Stimulated activated naive B cell treated with anti-CD40 and anti-IgM and Interleukin-4, amounts not matched to agents 10 μg/mL and 1 μg/mL and 100 μg/mL, for 72 hours (primary cell): ENCODE measurements at places on chromosomes 2 and 18.

GRCh38 chr18:68489013-68489792, 225.7 kb downstream of the TMX3 start:
- no peak for DNase-seq

DNA sequence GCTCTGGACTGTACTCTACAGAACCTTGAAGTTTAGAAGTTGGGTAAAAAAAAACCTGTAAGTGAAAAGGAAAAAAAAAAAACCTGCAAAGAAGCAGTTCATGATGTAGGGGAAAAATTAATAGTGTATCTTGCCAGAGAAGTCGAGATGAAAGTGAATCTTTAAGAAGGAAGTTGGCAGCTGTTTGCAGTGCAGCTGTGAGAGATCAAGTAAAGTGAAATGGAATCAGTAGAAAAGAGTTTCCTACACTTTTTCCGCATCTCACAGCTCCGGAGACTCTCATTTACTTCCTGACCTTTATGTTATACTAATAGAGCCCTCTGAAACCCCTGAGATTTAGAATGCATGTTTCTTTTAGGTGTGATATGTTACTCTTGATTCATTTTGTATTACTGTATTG, 19.2 kb downstream of the RNMT start:
- DNase-seq: no peak

GRCh38 chr2:197248001-197248401, 62.6 kb downstream of the ANKRD44 start:
- no peak for DNase-seq

- DNase-seq: no peak
These were observed 3.9 kb upstream of the PKDCC start for GRCh38 chr2:42043789-42044394.

DNA sequence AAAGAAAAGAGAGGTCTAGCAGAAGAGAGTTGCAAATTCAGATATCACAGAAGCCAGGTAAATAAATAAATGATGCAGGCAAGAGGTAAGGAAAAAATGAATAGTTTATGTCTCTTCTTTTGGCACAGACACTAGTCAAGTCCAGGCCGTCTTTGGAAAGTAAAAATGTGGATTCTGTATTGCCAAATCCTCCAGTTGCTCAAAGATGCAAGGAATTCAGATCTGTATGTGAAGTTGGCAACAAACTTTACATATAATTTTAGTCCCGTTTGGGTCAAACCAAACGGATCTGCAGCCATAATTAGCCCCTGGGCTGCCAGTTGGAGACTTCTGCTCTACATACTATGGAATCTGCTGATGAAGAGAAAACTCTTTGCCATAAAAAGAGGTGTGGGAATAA, 200.5 kb upstream of the RND3 start:
- no peak for DNase-seq

GRCh38 chr2:201559067-201559710, 84.1 kb downstream of the TMEM237 start:
- no peak for DNase-seq

- no peak for DNase-seq
These were observed 4.2 kb upstream of the CLIP4 start for GRCh38 chr2:29110916-29111535.

DNA sequence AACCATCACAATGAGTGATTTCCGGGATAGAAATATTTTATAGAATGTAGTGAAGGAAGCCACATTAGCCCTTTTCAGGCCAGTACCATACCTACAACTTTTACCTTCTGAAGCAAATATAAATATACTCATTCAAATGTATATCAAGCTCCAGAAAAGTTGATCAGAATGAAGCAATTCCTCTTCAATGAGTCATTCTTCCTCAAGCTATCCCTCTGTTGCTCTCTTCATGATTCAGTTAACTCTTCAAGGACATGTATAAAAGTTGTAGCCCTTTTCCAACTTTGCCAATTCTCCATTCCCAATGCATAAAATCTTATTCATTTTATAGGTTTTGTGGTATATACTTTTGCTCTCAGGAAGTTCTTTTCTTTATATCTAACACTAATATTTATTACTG, 242.1 kb upstream of the RGPD4 start:
- DNase-seq: no peak

DNA sequence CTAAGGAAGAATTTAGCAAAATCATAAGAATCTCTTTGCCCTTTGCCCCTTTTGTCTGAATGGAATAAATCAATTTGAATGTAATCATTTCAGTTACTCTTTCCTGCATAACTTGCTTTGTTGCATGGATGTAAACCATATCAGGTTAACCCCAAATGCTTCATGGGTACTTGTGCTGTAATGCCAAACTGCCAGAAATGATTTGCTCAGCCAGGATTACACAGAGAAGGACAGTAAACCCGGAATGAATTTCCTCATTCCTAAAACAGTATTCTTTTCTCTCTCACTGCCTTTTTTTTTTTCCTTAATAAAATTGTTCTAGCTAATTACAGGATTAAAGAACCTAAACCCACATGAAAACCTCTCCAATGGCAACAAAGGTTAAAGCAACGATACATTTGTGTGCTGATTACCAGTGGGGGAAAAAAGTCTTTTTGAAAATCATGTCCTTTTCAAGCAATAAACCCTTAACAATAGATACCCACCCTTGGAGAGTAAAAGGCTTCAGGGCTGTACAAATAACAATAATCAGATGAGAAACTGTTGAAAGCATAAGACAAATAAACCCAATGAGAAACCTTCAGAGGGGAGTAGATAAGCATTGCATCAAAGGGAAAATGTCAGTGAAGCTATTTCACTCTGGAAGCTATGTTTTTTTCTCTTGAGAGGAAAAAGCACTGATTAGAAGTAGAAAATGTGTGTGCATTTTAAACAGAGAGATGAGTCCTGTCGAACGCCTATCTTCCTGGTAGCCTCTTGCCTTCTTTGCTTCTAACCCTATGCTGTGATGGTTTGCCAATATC, 275.3 kb downstream of the CDH2 start:
- no peak for DNase-seq

- no peak for DNase-seq
These were observed 143.5 kb downstream of the AQP4 start for GRCh38 chr18:26721854-26722564.

- DNase-seq: no peak
These were observed 49.3 kb downstream of the TNS1 start for GRCh38 chr2:217953531-217953932.

DNA sequence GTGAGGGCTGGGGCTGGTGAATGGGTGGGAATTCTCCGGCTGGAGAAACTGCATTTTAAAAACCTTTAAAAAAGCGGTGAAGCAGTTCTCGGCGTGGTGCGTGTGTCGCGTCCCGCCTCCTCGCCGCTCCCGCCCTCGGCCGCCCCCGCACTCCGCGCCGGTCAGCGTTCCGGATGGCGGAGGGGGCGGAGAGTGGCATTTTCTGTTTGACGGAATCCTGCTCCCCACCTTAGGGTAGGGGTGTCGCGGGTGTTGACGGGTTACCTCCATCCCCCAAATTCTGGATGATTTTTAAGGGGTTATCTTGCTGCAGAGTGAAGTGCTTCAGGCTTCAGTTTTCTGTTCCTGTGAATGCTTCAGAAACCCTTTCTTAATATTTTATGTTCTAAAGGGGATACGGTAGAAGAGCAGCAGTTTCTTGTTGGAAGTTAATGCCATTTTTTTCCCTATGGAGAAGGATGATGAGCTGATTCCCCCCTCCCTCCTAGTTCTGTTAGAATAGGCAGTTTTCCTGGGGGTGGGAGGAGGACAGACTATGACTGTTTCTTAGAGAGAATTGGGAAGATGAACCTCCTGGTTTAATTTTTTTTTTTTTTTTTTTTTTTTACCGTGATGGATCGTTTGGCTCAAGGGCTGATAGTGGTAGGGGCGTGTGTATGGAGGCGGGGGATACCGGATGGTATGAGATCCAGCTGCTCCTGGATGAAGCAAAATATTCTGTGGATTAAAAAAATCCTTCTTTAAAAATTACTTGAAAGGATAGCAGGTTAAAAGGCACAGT, 756 bp downstream of the ABI2 start:
- peak; percentile 24 for DNase-seq

DNA sequence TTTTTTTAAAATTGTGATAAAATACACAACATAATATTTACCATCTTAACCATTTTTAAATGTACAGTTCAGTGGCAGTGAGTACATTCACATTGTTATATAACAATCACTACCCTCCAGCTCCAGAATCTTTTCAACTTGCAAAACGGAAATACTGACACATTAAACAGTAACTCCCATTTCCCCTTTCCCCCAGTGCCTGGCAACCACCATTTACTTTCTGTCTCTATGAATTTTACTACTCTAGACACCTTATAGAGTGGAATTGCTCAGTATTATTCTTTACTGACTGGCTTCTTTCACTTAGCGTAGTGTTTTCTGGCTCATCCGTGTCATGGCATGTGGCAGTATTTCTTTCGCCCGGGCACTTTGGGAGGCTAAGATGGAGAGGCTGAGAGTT, 32.6 kb downstream of the FASTKD2 start:
- DNase-seq: no peak

GRCh38 chr2:34188464-34189303, 589.6 kb upstream of the FAM98A start:
- no peak for DNase-seq

DNA sequence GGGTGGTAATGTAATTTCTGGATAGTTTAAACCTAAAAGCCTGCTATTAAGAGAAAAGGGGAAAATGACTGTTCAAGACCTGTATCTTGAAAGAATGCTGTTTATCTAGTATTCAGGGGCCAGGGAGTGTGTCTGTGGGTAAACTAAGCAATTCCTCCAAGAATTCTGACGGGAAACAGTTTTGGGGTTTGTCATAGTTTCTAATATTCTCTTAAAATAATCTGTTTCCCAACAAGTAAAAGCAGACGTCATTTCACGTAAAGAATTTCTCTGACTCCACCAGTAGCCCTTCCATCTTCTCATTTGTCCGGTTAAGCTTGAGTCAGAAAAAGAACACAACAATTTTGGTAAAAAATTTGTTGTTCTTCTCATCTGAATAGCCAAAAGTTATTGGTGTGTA, 232.1 kb upstream of the EPAS1 start:
- DNase-seq: no peak

- DNase-seq: no peak
These were observed 50.6 kb upstream of the RMDN2 start for GRCh38 chr2:37874470-37874869.

DNA sequence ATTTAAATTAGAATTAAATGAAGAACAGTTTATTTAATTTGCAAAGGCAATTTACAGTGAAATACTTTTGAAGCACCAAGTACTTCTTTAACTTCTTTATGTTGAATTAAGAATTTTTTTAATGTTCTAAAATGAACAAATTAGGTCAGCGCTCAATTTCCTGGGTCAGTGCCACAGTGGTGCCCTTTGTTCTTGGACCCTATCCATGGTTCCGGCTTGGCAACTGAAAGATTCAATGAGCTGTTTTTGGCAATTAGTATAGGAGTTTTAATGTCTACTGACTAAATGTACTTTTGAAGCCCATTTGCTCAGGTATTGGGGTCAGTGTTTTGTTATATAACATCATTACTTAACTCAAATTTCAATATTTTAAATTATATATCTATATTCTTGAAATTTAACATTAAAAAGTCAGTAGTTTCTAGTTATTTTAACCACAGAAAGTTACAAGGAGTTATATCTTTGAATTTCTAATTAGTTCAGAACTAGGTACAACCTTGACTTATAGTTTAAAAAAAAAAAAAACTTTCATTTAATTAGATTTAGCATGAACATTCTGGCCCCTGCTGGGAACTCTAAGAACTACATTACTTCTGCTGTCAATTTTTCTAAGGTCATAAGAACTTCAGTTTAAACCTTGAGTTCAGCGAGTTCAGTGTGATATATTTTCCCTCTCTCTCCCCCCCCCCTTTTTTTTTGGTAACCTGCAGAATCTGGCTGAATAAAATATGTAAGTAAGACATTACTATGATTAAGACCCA, 7.6 kb upstream of the MSTN start:
- no peak for DNase-seq

- DNase-seq: no peak
These were observed 376.5 kb upstream of the KLHL29 start for GRCh38 chr2:23008440-23008839.

DNA sequence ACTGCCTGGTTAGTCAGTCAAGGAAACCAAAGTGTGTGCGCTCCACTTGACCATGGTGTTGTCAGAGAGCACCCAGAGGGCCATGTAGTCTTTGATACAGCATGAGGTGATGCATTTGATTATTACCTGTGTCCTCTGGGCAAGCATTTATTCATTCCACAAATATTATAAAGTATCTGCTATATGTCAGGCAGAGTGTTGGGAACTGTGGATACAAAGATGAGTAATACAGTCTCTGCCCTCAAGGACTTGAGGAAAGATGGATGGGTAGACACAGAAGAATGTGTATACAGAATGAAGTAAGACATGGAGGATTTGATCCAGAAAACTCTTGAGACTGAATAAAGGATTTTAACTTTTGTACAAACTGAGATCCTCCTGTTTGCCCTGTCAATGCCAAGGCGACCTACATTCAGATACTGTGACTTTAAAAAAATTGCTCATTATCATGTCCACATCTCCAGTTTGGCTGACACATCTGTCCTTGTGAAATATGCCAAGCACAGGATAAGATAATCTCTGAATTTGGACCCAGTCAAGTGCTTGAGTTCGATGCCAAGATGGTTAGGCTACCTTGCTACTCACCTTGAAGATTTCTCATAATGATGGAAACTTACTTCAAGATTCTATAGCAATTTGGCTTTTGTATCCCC, 50.8 kb downstream of the ACYP2 start:
- DNase-seq: no peak

GRCh38 chr2:240586919-240587800, 626 bp downstream of the CAPN10 start:
- peak; percentile 27 for DNase-seq

GRCh38 chr18:78240101-78240500, 739.5 kb upstream of the SALL3 start:
- no peak for DNase-seq

GRCh38 chr2:121427187-121427689, 103.4 kb upstream of the RNU4ATAC start:
- DNase-seq: no peak

DNA sequence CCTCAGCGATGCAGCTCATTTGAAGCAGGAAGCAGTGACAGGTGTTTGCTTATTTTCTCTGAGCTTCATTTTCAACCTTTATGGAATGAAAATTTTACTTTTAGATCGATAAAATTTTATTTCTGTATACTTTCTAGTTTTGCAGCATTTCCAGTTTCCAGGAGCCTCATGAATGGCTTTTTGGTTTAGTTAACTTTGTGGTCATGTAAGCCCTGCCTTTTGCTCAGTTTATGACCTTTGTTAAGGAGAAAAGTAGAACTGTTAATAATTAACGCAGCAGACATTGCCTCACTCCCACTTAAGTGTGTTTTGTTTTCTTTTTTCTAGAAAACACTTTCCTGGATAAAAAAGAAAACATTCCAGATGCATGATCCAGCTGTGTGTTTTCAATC, 4.4 kb upstream of the FARP2 start:
- no peak for DNase-seq

GRCh38 chr18:54948350-54948837, 10.9 kb downstream of the CCDC68 start:
- no peak for DNase-seq

GRCh38 chr2:168926621-168927386, 25.7 kb downstream of the G6PC2 start:
- no peak for DNase-seq
